Epithelial cell of alveolus of lung (primary cell): ENCODE measurements at places on chromosomes 7 and 10. TPM values are rescaled to one million over a fixed set of nuclear protein-coding genes. Genes with fewer than 3 reads are reported as not detected.

PNLIPRP1 gene
- total RNA-seq: not detected in 2 replicates

LIPF gene
- total RNA-seq: not detected in 2 replicates

GPR85 gene
- total RNA-seq: 0.24 and 3.6 TPM in 2 replicates

CTAGE8 gene
- 0.08 and 0.26 TPM in 2 replicates for total RNA-seq

PIK3AP1 gene
- 0.78 TPM in 1 of 2 replicates, not detected in the other for total RNA-seq

PHKG1 gene
- total RNA-seq: 0.08 TPM in 1 of 2 replicates, not detected in the other
